Activated naive CD8-positive, alpha-beta T cell treated with anti-CD3 and anti-CD28 coated beads, Interleukin-2, amount 50 U/mL, for 16 hours (primary cell): ENCODE measurements at places on chromosomes 13 and 19.

- DNase-seq = no peak
Measured at GRCh38 chr19:44725251-44725650, 23.3 kb upstream of the BCL3 start.

- DNase-seq = no peak
Measured at GRCh38 chr19:58355215-58355796, 2.0 kb upstream of the A1BG start.

DNA sequence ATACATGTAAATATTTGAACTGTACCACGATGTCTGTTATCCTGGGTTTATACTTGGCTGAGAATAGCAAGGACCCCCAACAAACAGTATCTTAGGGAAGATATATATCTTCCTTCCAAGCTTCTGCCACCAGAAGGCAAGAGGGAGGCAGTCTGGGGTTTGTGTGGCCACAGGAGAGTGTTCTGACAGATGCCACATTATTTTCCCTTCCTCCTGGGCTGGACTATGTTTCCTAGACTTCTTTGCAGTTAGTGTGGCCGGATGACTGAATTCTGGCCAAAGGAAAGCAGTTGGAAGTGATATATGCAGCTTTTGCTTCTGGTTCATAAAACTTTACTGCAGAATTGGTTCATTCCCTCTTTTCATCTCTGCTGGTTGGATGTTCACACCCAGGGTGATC lies 39.9 kb upstream of the TMTC4 start:
- no peak for DNase-seq

DNA sequence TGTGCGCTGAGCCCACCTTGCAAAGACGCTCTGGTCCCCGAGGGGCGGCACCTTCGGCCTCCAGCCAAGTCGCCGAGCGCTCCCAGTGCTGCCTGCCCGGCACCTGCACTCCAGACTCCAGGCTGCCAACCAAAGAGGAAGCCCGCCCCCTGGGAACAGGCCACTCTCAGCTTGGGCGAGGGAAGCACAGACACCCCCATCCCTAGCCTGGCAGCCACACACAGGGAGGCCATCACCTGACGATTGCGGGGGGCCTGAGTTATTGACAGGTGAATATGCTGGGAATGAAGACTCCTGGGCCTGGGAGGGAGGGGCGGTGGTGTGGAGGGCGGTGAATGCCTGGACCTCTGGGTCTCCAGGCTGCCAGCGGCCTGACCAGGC lies 10.3 kb upstream of the ZNF492 start:
- no peak for DNase-seq

- no peak for DNase-seq
Measured at GRCh38 chr19:35054626-35055025, 13.1 kb downstream of the HPN start.

DNA sequence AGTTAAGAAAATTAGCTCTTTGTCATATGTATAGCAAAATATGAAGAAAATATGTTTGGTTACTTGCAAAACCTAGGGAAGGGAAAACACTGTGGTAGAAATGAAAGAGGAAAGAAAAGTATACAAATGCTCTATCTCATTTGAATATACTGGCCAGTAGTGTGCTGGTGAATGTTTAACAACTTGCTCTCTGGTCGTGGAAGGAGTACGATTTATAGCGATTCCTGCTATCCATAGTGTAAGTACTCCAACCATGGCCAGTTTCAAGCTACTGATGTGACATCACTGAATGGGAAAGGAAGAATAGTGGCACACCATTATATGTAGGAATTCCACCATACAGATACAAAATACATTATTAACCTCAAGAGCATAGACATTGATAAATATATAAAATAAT lies 9.3 kb downstream of the BORA start:
- no peak for DNase-seq

DNA sequence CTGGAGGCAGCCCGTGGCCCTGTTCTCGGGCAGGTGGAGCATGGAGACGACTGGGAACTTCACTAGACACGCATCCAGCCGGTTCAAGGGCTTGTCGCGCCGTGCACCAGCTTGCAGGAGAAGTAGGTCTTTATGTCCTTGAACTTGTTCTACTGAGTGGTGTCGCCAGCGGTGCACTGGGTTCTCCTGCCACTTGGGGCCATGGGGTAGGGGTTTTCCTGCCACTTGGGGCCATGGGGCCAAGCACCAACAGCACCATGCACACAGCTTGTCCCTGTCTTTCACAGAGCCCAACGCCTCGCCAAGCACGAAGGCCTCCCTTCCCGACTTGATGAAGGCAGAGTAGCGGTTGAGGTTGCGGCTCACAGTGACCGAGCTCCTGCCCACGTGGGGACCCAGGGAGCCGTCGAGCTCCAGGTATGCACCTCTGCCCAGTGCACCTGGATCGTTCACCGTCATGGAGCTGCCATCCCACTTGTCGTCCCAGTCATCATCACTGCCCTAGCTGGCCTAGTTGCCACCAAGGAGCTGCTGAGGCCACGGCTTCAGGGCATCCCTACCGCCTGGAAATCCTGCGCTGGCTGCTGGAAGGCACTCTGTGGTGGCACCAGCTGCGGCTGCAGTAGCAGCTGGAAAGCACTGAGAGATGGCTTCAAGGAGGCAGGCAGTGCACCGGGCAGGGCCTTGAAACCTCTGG lies 40.5 kb upstream of the TPM4 start:
- no peak for DNase-seq

DNA sequence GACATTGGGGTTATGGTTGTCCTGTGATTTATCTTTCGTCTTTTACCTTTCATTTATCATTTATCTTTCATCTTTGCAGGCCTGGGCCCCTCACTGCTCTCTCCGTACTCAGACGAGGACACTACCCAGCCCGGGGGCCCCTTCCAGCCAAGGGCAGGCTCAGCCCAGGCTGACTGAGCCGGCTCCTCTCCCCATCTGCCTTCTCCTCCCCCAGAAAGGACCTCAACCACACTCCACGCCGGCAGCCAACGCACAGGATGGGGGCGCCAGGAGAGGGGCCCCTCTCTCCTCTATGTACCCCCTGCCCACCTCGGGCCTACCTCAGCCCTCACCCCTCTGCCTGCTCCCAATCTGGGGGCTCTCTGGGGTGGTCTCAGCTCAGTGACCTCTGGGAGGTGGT lies 7.4 kb upstream of the PPP5C start:
- no peak for DNase-seq

GRCh38 chr13:92012787-92013186 lies 614.4 kb downstream of the GPC5 start:
- DNase-seq = no peak

DNA sequence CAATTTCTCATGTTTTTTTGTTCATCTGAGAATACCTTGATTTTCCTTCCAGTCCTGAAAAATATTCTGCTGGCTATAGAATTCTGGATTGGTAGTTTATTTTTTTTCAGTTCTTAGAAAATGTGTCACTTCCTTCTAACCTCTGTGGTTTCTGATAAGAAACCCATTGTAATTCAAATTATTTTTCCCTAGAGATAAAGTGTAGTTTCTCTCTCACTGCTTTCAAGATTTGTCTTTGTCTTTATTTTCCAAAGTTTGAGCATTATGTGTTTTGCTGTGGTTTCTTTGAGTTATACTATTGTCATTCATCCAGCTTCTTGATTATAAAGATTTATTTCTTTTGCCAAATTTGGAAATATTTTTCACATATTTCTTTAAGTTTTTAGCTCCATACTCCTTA lies 324.0 kb upstream of the SPRY2 start:
- no peak for DNase-seq

DNA sequence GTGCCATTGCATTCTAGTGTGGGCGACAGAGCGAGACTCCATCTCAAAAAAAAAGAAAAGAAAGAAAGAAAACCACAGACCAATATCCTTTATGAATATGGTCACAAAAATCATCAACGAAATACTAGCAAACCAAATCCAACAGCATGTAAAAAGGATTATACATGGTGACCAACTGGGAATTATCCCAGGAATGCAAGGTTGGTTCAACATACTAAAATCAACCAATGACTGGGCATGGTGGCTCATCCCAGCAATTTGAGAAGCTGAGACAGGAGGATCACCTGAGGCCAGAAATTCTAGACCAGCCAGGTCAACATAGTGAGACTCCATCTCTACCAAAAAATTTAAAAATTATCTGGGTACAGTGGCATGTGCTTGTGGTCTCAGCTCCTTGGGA lies 7.2 kb downstream of the TSKS start:
- DNase-seq = no peak

- DNase-seq = no peak
Measured at GRCh38 chr19:50908336-50908735, 2.9 kb downstream of the KLK4 start.

DNA sequence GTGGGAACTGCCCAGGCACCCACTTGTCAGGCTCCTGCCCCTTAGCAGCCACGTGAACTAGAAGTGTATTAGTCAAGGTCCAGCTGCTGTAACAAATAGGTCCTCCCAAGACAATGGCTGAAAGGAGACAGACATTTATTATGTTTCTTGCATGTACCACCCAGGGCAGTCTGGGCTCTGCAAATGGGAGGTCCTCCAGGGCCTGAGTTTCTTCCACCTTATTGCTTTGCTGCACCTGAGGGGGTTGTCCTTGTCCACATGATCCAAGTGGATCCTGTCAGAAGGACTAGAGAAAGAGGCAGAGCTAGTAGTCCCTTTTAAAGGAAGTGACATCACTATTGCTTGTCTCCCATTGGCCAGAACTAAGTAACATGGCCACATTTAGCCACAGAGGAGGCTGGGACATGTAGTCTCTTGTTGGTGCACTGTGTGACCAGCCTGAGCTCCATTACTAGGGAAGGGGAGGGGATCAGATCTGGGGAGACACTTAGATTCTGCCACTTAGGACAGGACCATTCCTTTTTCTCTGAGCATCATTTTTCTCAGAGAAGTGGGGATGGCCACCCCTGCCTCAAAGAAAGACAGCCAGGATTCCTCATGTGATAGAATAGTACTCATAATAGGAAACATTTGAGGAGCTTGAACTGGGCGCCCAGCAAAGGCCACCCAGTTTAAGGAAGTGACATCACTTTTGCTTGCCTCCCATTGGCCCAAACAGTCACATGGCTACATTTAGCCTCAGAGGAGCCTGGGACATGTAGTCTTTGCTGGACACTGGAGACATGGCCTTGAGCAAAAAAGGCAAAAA lies 15.1 kb downstream of the CC2D1A start:
- DNase-seq = no peak

GRCh38 chr13:83449668-83450395 lies 432.4 kb downstream of the SLITRK1 start:
- DNase-seq = no peak

- no peak for DNase-seq
Measured at GRCh38 chr13:113793718-113794085, 34.7 kb downstream of the TMEM255B start.

GRCh38 chr13:106753251-106753650 lies 185.3 kb upstream of the ARGLU1 start:
- no peak for DNase-seq

- DNase-seq = no peak
Measured at GRCh38 chr13:99911965-99912566, 59.5 kb downstream of the ZIC5 start.

DNA sequence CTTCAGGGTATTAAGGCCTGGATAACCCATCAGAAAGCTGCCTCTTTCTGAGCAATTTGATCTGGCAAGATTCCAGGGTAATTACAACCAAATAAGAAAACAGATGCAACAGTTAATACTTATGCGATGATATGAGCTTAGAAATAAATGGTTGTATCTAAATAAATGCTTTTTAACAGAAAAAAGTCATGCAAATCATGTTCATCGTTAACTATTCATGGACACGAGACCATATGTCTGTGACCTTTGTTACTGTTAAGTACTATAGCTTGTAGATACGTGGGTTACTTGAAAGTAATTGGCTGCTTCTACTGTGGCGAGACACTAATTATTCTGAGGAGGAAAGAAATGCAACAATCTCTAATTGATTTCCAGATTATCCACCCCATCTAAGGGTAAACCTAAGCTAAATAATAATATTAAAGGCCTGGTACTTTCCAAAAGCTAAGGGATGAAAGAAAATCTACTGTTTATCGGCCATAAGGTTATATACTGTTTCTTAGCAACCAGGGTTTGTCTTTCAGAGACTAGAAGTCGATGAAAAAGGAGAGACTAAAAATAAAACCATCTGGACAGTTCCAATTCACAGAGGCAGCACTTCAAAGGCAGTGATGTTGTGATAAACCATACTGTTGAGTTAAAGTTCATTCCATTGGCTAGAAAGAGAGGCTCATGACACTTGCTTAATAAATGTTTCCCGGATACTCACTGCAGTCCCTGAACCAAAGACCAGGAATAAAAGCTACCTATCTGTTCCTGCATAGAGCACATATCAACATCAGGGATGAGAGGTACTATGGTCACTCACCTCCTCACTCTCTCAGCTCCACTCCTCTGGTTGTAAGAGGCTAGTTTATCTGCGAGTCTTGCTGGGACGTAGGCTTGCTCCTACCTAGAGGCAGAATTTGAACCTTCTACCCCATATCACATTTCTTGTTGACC lies 1.5 kb downstream of the EPSTI1 start:
- no peak for DNase-seq

DNA sequence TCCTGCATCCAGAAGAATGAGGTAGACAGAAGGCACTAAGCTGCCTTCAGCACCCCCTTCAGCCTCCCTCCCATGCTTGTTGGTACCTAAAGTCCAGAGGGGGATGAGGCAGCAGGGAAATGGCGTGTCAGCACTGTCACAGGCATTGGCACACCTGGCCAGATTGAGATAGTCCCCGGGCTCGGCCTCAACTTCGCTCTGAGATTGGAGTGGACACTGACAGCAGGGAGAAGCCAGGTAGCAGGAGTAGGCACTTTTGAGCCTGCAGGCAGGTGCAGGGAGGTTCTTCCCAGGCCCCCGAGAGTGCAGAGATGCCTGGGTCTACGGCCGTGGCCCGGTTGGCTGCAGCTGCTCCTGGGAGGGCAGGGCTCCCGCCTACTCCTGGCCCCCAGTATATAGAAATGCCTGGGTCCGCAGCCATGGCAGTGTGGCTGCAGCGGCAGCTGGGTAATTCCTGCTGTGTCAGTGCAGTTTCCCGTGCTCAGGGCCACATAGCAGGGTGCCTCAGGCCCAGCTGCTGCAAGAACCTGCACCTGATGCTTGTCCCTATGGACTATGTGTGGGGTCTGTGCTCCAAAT lies 160.3 kb downstream of the SLITRK6 start:
- DNase-seq = no peak

- no peak for DNase-seq
Measured at GRCh38 chr13:75307370-75307949, 174.5 kb downstream of the TBC1D4 start.

DNA sequence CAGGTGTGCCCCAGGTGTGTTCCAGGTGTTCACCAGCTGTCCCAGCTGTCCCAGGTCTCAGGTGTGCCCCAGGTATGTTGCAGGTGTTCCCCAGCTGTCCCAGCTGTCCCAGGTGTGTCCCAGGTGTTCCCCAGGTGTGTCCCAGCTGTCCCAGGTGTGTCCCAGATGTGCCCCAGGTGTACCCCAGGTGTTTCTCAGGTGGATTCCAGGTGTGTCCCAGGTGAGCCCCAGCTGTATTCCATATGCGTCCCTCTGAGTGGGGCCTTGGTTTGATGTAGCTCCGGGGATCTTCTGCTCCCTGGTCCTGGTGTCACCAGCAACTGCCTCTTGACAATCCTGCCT lies 719 bp upstream of the GRK1 start:
- no peak for DNase-seq

- DNase-seq = no peak
Measured at GRCh38 chr19:12581100-12581499, 29.5 kb downstream of the ZNF490 start.

- DNase-seq = no peak
Measured at GRCh38 chr19:17112700-17113099, 37.1 kb downstream of the MYO9B start.
